Erythroblast (primary cell): ENCODE measurements at places on chromosomes 6 and 20.

- no peak for DNase-seq
Observed at GRCh38 chr6:111997853-111998208, 56.1 kb upstream of the CCN6 start.

DNA sequence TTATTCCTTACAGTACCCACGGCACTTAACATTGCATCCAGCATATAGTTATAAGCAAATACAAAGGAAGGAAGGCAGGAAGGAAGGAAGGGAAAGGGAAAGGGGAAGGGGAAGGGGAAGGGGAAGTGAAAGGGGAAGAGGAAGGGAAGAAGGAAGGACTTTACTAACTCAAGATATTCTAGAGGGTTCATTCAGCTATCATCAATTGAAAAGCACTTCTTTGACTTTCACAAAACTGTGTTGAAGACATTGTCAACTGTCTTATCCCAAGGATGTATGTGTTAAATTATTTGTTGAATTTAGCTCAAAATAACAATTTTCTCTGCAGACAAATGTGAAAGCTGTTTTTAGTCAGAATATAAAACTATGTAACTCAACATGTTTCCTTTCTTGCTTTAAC is 87.7 kb downstream of the EPM2A start:
- DNase-seq, result no peak

- DNase-seq, result no peak
Observed at GRCh38 chr6:122136386-122136785, 263.1 kb upstream of the HSF2 start.

DNA sequence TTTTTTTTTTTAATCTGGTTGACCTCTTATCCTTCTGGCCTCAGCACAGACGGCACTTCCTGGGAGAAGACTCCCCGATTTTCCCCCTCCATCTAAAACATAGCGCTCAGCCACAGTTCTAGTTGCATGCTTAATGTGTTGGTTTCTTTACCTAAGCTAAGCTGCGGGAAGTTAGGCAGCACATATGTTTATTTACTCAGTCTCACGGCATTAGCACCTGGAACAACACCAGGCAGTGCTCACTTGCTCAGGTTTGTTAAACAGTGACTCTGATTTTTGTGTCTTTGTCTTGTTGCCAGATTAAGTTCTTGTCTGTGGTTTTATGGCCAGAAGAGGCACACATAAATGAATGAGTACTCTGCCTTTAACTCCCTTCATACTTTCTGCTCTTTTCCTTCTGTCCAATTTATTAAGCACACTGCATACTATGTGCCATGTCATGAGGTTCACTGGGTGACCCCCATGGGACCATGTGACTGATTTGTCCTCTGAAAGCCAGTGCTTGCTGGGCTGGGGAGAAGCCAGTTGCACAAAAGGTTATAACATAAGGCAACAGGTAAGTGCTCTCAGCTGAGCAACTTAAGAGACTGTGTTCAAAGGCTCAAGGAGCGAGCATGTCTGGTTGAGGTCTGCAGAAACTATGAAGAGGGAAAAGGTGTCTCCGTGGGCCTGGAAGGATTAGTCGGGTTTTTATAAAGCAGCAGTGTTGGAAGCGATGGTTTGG is 93.6 kb downstream of the RPP40 start:
- peak; percentile 49 for DNase-seq

DNA sequence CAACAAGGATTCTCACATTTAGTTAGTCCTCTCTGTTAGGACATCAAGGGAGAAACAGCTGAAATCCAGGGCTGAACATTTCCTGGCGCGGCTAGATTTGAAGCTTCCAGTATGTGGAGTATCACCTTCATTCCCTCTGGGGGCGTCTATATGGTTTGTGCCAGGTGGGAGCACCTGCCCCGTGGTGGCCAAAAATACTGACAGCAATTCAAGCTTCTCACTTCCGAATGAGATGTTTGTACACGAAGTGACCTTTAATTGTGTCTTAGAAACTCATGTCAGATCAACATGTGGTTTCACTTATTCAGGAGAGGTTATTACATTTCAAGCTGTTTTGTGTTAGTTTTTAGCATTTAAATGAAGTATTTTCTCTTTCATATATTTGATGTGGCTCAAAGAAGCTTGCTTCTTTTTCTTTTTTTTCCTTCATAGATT is 67.3 kb upstream of the ZNF217 start:
- no peak for DNase-seq

DNA sequence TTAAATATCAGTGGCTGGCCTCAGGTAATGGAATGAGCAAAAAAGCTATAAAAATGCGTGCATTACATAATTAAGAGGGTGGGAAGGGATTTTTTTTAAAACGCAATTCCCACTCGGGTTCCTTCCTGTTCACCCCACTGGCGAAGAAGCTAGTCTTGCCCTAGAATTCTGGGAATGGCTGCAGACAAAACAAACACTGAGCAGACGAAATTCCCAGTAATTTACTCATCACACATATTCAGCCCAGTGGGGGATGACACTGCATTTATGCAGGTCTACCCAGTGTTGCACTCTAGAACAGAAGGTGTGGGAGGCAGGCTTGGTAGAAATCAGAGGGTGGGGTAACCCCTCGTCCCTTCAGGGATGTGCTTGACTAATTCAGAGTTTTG is 2695.0 kb upstream of the DEFB115 start:
- DNase-seq, result no peak

DNA sequence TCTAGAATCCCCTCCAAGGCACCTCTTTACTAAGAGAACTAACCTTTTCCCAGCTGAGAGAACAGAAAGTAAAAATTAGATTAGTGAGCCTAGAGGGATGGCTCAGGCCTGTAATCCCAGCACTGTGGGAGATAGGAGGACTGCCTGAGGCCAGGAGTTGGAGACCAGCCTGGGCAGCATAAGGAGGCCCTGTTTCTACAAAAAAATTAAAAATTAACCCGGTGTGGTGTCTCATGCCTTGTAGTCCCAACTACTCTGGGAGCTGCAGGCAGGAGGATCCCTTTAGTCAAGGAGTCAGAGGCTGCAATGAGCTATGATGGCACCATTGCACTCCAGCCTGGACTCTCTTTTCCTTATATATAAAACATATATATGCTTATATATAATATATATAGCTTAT is 5.5 kb upstream of the OOEP start:
- DNase-seq, result no peak

- no peak for DNase-seq
Observed at GRCh38 chr6:139551376-139551775, 176.9 kb upstream of the CITED2 start.

DNA sequence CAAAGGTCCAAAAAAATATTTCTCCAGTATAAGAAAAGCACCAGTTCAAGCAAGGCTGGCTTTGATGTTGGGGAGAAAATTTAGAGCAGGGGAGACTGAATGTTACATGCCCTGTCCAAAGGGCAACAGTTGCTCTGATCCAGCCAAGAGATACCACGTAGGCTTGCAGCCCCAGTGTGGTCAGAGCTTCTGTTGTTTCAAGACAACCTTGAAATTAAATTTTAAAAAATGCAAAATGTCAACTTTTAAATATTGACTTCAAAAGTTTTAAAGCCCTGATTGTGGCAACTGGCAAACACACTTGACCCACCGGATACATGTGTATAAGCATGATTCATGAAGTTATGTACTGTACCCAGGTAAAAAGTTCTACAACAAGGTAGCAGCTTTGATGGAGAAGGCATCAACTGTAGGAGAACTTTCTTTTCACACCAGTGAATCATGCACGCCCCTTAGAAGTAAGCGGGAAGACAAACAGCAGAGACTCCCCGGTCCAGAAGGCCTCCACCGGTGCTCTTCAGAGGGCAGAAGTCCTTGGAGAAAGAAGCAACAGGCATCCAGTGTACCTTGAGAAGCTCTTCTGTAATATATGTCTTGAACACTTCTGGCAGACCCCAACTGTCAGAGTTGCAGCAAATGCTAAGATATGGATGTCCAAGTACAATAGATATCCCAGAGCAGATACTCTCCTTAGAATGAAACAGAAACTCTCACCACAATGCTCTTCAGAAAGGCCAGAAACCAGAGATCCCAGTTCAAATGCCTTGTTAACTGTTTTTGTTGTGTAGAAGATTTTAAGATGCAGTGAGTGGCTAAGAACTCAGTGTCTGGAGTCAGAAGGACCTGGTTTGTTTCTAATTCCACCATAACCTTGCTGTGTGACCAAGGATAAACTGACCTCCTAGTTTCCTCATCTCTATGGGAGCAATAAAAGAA is 115.4 kb downstream of the BCAS1 start:
- DNase-seq, result no peak

DNA sequence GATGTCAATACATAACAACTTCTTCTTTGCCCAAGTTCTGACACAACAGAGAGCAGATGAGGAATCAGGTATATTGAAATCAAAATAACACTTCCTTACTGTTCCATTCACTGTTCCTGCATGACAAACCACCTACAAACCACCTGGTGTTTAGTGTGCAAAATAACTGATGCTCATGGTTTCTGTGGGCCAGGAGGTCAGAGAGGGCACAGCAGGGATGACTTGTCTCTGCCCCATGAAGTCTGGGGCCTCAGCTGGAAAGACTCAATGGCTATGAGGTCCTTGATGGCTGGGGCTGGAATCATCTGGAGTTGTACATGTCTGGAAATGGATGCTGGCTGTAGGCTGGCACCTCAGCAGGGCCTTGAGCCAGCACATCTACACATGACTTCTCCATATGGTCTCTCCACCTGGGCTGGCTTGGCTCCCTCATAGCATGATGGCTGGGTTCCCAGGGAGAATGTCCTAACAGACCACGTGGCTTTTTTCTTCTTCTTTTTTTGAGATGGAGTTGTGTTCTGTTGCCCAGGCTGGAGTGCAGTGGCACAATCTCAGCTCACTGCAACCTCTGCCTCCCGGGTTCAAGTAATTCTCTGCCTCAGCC is 7.4 kb upstream of the COX4I2 start:
- DNase-seq, result no peak

DNA sequence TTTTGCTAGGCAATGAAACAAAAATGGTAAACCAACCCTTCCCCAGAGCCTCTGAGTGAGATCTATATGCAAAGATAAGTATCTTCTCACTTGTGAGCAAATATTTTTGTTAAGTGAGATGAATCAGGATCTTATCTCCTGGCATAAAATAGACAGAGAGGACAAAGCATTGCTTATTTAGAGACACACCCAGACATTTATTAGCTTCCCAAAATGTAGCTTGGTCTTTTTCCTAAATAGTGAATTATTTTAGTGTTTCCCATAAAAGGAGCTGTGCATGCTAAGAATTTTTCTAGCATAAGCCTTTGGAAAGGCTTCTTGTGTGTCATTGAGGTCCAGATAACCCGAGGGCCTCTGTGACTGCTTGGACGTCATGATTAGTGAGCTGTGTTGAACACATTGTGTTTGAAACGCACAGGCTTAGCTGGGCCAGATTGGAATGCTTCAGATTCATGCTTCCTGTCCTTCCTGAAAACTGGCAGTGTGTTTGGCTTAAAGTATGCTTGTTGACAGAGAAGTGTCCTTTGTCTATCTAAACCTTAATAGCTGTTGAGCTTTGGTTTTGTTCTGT is 16.5 kb downstream of the MTHFD1L start:
- DNase-seq, result no peak

- DNase-seq, result no peak
Observed at GRCh38 chr6:6966127-6966526, 141.6 kb upstream of the RREB1 start.
